ENCODE measurements at places on chromosomes 13 and 19.

- DNase-seq: no peak
Observed at GRCh38 chr13:106383791-106384190, 151.7 kb downstream of the EFNB2 start.

GRCh38 chr13:100392709-100393630 lies 195.6 kb downstream of the GGACT start:
- DNase-seq: peak; percentile 61

DNA sequence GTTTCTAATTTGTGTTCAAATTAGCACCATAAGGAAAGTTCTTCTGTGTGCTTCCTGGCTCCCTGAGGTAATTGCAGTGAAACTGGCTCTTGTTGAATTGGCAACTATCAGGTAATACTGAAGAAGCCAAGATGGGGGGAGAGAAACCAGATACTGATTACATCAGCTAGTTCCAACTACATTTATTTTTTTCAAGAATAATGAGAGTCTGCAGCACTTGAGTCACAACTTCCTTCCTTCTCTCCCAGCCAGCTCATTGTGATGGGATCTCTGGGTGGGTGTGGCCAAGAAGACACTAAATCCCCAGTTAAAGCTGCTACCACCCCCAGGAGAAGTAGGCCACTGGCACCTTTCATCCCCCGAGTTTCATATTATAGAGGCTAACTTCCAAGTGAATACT lies 100.7 kb upstream of the RXFP2 start:
- no peak for DNase-seq

DNA sequence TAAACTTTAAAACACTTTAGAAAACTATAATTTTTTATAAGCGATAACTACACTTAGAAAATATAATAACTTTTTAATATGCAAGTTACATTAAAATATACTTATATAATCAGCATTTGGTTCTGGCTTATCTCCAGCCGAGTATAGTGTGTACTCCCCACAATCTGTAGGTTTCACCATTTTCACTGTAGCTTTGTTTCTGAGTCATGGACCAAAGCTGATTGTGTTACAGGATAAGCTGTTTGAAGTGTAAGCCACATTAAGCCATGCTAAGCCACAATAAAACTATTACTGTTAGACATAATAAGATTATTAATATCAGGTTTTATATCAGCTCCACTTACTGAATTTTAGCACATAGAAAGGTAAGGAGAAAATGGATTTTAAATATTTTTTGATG lies 43.8 kb downstream of the CCDC122 start:
- DNase-seq: no peak

DNA sequence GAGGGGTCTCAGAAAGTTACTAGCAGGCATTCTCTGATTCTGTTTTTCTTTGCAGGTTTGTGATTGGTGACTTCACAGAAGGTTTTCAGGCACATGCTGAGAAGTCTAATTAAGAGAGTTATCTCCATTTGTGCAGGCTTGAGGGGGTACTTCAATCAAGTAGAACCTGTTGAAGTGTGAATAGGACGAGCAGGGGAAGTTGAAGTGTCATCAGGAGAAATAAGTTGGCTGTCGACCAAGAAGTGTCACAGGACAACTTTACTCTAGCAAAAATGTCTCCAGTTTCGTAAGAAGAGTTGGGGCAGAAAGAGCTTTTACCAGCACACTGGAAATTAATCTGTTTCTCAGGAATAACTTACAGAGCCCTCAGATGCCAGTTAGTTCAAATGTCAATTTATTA lies 576.5 kb upstream of the SLITRK5 start:
- no peak for DNase-seq

GRCh38 chr13:75092143-75092542 lies 389.8 kb downstream of the TBC1D4 start:
- DNase-seq: no peak

DNA sequence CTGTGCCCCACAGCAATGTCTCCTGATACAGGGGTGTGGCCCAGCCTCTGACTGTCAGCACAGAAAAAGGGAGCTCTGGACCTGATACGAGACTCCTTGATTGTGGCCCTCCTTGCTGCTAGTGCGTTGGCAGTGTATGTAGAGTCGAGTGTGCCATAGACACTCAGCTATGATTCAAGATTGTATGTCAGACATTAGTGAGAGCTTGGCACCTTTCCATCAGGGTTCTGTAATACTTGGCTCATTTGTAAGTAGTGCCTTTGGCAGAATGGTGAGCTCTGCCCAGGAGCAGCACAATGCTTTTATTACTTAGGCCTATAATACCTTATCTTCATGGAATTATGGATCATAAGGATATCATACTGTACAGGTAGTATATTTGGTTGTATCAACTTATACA lies 83.4 kb downstream of the ATP8A2 start:
- DNase-seq: no peak

GRCh38 chr19:30673336-30673735 lies 301.2 kb downstream of the ZNF536 start:
- DNase-seq: no peak

DNA sequence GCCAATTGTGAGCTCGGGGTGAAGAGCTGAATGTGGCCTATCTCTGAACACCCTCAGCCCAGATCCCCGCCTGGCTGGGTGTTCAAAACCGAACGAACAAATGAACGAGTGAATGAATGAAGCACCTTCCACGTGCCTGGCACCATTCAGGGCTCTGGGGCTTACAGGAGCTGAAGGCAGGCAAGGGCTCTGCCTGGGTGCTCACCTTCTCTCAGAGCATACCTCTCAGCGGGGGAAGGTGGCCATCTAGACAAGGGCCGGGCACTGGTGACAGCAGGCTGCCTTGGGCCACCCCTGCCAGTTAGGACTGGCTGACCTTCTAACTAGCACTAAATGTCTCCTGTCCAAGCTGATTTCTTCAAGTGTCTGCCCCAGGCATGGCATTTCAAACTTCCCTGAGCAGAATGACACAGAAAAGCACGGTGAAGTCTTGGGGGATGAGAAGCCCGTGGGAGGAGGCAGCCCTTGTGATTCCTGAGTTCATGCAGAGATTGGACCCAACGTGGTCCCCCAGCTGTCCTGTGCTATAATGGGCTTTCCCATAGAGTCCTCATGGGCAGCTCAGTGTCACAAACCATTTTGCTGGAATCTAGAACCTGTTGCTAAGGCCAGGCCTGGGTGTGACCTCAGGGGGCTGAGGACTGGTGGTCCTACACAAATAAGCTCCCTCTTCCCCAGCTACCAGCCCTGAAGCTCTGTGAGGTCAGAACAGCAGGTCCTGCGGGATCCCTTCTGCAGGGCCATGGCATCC lies 27.9 kb upstream of the VSTM2B start:
- DNase-seq: no peak

GRCh38 chr13:27266917-27267316 lies 3.7 kb upstream of the RASL11A start:
- DNase-seq: no peak

GRCh38 chr13:48808683-48809082 lies 155.0 kb downstream of the CYSLTR2 start:
- no peak for DNase-seq

DNA sequence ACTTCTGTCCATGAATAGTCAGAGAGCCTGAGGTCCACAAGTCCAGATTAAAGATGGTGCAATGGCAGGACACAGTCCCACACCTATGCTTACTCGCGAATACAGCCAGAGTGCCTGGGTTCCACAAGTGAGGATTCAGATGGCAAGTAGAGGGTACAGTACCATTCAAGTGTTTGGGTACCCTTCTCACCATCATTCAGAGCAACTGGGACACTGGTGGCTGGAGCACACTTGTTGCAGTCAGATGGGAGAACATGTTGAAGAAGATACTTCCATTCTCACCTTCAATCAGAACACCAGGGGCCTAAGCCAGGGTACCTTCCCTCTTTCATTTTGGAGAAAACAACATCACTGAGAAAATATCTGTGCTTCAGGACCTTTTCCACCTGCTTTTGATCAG lies 43.7 kb upstream of the ZNF599 start:
- DNase-seq: no peak

GRCh38 chr19:1860042-1860775 lies 3.2 kb downstream of the KLF16 start:
- peak; percentile 60 for DNase-seq

DNA sequence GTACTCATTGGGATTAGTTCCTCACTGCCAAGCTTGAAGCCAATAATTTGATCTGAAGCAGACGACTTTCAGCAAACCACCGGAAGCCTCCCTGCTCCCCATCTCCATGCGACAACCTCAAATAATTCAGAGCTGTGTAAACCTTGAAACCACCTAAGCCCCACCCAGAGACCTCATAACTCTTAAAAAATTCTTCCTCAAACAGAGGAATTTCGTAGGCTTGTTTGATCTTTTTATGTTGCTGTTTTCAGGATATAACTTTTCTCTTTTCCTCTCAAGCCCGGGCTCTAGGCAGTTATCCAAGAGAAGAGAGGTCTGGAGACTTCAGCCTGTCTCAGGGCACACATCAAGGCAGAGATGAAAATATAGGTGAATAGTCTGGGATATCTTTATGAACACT lies 311.6 kb downstream of the KCNRG start:
- DNase-seq: no peak

DNA sequence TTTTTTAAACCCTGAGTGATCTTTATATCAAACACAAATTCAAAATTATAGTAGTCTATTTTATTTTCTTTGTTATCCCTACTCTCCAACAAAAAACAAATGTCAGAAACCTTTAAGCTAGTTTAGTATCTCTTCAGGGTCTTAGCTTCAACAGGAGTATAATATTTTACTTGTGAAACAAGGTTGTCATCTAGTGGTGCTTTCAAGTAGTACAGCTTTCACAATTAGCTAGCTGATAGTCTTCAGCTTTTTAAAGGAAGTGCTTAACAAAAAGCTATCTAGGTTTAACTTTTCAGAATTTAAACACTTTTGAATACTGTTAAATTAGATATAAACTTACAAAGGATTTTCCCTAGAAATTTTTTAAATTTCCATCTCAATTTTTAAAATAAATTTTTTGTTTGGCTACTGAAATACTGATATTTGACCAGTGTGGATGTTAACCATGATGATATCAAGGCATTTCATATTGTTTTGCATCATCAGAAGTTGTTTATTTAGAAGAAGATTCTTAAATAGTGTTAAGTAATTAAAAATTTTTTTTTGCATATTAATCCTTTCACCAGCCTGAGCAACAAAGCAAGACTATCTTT lies 34.2 kb downstream of the TDRD3 start:
- DNase-seq: no peak

- DNase-seq: no peak
Observed at GRCh38 chr13:30786648-30787047, 51.3 kb downstream of the ALOX5AP start.

DNA sequence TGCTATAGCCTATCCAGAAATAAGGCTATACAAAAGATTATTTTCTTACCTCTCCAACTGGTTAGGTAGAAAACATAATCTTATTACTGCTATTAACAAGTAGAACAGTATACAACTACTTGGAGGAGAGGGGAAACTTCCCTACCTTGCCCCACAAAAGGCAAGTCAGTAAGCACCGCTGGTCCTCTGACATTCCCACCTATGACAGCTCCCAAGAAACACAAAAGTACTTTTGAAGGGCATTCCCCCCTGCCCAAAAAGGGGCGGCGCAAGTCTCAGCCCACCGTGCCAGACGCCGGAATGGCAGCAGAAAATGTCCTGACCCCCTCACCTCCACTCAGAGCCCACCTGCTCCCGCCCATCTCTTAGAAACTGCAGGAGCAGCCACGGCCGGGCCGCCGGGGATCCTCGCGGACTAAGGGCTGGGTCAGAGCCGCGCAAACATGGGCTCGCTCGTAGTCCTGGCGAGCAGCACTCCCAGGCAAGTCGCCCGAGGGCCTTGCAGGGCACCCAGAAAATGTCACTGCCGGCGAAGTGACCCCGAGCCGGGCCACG lies 437 bp downstream of the SUCLA2 start:
- DNase-seq: no peak

GRCh38 chr13:47826471-47826870 lies 174.6 kb downstream of the SUCLA2 start:
- DNase-seq: no peak

- DNase-seq: no peak
Observed at GRCh38 chr13:41694545-41695301, 237.4 kb downstream of the RGCC start.

- DNase-seq: no peak
Observed at GRCh38 chr19:51600940-51601580, 29.1 kb downstream of the SIGLEC5 start.

DNA sequence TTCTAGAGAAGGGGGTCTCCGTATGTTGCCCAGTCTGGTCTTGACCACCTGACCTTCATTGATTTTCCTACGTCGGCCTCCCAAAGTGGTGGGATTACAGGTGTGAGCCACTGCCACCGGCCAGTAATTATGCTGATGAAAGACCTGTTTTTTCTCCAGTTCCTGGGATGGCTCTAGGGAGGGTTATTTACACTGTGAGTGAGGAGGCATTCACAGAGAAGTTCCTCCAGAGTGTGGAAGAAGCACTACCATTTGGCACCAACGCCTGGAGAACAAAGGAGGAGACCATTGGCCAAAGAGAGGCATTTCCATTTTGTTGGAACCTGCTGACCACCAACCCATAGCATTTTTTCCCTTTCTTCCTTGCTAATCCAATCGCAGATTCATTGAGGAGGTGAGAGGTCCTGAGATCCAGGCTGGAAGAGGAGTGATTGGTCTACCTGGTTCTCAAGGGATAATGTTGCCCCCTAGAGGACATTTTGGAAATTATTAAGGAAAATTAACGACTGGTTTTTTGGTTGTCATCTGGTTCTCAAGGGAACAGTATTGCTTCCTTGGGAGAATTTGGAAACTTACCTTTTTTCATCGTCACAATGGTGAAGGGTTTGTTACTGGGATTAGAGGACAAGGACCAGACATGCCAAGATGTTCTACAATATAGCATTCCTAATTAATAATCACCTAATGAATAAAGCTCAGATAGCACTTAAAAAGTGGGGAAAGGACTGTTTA lies 5.5 kb upstream of the SAE1 start:
- DNase-seq: peak; percentile 23

GRCh38 chr13:102097708-102098107 lies 304.1 kb downstream of the FGF14 start:
- no peak for DNase-seq

GRCh38 chr13:28120317-28120716 lies 18.0 kb upstream of the PAN3 start:
- no peak for DNase-seq

GRCh38 chr13:44817131-44817671 lies 172.1 kb downstream of the NUFIP1 start:
- DNase-seq: no peak

DNA sequence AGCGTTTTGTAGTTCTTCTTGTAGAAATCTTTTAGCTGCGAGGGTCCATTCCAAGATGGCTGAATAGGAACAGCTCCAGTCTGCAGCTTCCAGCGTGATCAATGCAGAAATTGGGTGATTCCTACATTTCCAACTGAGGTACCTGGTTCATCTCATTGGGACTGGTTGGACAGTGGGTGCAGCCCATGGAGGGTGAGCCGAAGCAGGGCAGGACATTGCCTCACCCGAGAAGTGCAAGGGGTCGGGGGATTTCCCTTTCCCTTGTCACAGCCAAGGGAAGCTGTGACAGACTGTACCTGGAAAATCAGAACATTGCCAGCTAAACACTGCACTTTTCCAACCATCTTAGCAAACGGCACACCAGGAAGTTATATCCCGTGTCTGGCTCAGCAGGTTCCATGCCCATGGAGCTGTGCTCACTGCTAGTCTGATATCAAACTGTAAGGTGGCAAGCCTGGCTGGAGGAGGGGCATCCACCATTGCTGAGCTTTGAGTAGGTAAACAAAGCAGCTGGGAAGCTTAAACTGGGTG lies 176.0 kb upstream of the SPRY2 start:
- no peak for DNase-seq

GRCh38 chr19:15304140-15304705 lies 28.1 kb downstream of the BRD4 start:
- no peak for DNase-seq

- DNase-seq: no peak
Observed at GRCh38 chr13:39397896-39398265, 205.1 kb downstream of the LHFPL6 start.
